MV-4-11 (cell line): ENCODE measurements at places on chromosomes 6 and 20.

GRCh38 chr6:45609141-45609638 lies 231.5 kb upstream of the SUPT3H start:
- DNase-seq, result peak; percentile 3

DNA sequence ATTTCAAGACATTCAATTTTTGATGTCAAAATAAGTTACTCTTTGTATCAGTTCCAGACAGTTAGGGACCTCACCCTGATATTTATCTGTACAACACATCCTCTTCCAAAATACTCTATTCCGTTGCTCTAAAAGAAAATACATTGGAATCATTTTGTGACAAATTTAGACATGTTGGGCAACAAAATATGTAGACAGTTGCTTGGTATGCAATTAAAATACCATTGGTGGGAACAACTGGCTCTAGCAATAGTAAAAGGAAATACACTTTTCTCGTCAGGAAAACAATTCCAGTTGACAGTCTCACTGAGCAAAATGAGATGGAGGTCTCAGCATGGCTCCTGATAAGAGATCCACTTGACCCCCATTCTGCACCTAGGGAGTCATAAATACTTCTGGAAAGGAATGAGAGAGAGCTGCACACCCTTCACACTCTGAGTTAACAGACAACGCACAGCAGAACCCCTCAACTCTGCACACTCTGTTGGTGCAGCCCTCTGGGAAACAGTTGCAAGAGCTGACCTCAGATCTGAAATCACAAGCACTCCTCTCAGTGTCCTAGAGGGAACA lies 171.3 kb upstream of the NT5E start:
- DNase-seq, result no peak

DNA sequence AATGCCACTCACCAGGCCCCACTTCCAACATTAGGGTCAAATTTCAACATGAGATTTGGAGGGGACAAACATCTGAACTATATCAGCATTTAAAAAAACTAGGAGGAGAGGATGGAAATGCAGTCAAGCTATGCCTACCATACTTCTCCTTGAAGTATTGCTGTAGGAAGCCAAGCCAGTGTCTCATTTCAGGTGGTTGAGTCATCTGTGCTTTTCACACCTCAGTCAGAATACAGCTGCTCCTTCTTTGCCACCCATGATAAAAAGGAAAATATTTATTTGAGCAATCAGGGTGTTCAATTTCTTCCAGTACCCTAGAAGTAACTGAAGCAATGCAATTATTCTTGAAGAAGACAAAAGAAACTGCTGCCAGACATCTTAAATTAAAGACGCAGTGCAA lies 47.0 kb upstream of the EEF1E1 start:
- no peak for DNase-seq

- DNase-seq, result no peak
Measured at GRCh38 chr6:133392641-133393040, 151.5 kb downstream of the EYA4 start.

DNA sequence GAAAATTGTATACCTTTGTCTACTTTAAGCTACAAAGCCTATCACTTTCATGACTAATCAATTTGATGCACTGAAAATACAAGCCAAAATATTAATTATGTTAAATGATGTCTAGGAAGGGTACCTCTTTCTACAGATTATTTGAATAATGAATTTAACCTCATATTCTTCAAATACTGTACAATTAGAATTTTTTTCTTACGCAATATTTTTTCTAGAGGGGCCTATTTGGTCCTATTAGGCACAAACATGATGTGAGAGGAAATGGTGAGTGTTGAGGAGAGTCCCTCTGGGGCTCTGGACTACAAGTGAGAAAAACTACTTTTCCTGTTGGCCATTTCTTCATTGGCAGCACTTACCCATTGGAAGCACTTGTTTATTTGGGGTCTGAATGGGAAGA lies 5.4 kb downstream of the DCDC2 start:
- no peak for DNase-seq

GRCh38 chr6:142803032-142803431 lies 141.9 kb downstream of the HIVEP2 start:
- DNase-seq, result no peak

GRCh38 chr6:52548353-52548713 lies 28.5 kb downstream of the TRAM2 start:
- DNase-seq, result no peak

- DNase-seq, result no peak
Measured at GRCh38 chr6:106085692-106085983, 498 bp upstream of the PRDM1 start.

GRCh38 chr6:35477028-35477427 lies 8.8 kb downstream of the RPL10A start:
- no peak for DNase-seq

GRCh38 chr20:21505161-21505809 lies 8.6 kb downstream of the NKX2-2 start:
- peak; percentile 9 for DNase-seq

DNA sequence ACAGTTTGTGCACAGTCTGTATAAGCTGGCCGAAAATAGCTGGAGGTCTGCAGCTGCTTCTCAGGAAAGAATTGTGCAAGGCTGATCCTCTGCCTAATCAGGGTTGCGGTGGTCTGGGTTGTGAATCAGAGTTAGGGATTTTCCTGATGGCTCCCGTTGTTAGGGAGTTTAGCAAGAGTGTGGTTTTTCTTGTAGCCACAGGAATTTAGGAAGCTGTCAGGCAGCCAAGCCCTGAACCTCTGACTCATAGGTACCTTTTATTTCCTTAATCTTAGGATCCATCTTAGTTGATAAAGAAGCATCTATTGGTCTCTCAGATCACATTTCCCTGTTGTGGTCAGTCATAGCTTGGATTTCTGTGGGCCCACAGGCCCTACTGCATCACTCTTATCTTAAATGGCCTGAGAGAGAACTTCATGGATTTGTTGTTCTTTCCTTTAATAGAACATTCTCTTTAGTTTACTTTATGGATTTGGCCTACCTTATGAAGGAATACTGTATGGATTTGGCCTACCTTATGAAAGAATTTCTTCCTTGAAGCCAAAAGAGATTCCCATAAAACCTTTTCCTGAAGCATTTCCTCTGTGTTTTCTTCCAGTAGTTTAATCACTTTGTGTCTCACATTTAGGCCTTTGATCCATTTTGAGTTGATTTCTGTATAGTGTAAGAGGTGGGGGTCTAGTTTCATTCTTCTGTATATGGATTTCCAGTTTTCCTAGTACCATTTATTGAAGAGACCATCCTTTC lies 10.3 kb downstream of the KIF25 start:
- peak; percentile 99 for DNase-seq

DNA sequence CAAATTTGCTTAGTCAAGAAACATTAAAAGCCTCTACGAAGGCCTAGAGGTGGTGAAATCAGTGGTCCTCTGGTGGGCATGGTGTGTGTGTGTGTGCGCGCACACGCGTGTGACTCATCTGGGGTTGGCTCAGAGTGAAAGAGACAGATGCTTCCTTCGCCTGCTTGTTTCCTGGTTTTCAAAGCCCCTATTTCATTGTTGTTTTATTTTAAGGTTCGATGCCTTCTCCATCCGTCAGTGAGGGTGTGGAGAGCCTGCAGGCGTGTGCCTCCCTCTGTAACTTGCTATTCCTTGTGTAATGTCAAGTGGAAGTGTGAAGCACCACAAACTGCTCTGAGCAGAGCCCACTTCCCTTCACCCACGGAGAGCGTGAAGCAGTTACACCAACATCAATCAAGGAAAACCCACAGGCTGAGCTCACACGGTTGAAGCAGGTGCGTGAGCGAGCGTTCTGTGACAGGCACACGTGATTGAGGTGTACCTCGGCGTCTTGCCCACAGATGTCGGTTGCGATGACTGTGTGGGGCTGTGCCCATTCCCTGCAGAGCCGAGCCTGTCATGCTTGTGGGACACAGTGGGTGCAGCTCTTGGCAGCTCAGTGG lies 233.9 kb downstream of the PRL start:
- peak; percentile 99 for DNase-seq
